ENCODE measurements at places on chromosomes 3 and 15.

- no peak for DNase-seq
Measured at GRCh38 chr3:105166893-105167292, 199.8 kb upstream of the ALCAM start.

- no peak for DNase-seq
Measured at GRCh38 chr15:79820820-79821219, 76.0 kb downstream of the MTHFS start.

DNA sequence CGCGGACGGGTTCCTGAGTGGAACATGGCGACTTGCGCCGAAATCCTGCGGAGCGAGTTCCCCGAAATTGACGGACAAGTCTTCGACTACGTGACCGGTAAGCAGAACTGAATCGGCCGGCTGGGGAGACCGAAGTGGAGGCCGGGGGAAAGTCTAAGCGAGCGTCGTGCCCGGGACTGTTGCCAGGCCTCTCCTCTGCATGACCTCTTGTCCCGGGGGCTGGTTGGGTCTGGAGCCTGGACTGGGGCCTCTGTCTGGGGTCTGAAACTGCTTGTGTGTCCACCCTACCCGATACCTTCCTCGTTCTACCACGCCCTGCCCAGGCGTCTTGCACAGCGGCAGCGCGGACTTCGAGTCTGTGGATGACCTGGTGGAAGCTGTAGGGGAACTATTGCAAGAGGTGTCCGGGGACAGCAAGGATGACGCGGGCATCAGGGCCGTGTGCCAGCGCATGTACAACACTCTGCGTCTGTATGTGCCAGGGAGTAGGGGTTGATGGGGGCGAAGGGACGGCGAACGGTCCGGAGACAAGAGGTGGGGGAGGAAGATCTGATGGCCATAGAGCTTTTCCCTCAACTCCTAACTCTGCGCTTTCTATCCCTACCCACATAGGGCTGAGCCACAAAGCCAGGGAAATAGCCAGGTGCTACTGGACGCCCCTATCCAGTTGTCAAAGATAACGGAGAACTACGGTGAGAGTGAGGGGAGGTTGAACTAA lies at the start of gene ABCF3:
ABCF3 (plus strand) TSS at position 16 of the 718 bp plus-strand sequence; CDS start at position 25, 9 bp downstream.
- no peak for DNase-seq

DNA sequence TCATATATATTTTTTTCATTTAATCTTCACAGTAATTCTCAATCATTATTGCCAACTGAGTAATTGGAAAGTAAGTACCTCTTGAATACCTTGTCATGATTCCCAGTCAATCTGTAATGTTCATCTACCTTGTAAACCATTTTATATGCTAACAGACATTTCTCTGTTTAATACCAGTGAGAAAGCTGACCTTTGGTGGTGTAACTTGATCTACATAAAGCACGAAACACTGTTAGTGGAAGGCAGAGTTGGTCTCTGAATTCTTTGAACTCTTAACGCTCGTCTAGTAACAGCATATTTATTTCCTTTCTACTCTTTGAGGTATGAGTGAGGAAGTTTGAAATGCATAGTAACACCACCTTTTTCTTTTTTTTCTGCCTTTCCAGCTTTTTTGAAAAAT lies 59.5 kb downstream of the SLC25A26 start:
- DNase-seq = no peak

DNA sequence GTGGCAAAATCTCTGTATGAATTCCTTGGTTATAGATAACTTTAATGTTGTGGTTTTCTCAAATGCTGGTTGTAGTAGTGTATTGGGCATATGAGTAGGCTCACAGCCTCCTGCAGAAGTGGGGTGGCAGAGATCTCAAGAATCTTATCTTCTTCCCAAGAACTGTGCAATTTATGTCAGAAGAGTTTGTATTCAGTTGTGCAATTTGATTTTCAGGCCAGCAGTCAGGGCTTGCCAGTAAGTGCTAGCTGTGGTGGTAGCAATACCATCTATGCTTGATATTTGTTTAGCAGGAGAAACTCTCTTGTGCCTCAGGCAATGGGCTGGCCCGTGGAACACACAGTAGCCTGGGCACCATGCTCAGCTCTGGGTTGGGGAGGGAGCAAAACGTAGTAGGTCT lies 58.4 kb upstream of the GOLIM4 start:
- DNase-seq = peak; percentile 1

GRCh38 chr3:120642368-120642948 lies 39.6 kb downstream of the HGD start:
- peak; percentile 58 for DNase-seq

- DNase-seq = no peak
Measured at GRCh38 chr15:90270502-90271150, 5.2 kb downstream of the NGRN start.

DNA sequence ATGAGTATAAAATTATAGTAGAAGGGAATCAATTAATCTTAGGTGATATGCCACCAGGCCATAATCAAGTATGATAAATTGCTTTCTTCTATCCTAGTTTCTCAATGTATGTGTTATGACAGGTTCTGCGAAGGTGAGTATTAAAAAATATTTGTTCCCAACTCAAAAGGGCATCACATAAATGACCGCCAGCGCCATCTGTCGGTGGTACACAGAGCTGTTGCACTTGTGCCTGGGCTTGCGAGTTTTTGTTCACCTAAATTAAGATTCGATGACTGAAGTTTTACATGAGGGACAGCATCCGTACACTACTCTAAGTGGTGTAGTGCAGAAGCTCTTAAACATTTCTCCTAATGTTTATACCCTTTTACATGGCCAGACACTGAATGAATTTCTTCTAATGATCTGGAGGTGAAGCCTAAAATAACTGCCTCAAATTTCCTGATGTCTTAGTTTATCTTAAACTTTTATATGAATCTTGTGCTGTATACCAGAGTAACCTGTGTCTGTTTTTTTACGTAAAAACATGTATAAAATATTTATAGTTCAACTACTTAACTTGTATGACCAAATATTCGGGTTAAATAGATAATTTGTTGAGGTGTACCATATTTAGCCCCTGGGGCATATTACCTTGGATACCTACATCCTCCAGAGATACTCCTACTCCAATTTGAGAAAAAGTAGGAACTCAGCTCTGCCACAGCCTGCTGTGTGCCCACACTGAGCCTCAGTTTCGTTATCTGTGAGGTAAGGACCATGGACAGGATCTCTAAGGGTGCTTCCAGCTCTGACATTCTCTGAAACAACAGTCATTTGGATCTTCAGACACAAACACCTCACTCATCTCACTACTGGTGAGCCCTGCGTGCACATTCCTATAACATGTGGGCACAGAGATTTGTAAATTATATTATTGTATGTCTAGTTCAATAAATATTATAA lies 365.6 kb downstream of the MAGI1 start:
- peak; percentile 2 for DNase-seq

- DNase-seq = no peak
Measured at GRCh38 chr15:63067306-63067705, 24.8 kb downstream of the TPM1 start.

- no peak for DNase-seq
Measured at GRCh38 chr3:118949113-118949760, 85.4 kb downstream of the IGSF11 start.

- DNase-seq = no peak
Measured at GRCh38 chr15:81080996-81081395, 53.1 kb upstream of the CFAP161 start.

DNA sequence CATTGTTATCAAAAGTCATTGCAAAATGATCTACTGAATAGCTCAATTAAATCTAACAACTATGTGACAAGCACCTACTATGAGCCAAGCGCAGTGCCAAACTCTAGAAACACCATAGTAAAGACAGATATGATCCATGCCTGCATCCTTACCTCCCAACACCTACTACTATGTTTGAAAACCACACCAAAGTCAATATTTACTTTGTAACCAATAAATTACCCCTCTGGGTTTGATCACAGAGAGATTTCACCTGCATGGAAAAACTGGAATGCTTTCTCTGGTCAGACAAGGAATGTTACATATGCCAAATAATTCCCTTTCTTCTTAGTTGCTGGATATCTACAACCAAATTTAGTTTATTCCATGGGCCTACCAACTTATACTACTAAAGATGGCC lies 422.2 kb downstream of the FHIT start:
- no peak for DNase-seq

- peak; percentile 82 for DNase-seq
Measured at GRCh38 chr3:155664925-155665695, 79.8 kb downstream of the PLCH1 start.

- no peak for DNase-seq
Measured at GRCh38 chr3:38606561-38606960, 42.9 kb downstream of the SCN5A start.

GRCh38 chr3:108806316-108806715 lies 16.3 kb upstream of the TRAT1 start:
- no peak for DNase-seq

DNA sequence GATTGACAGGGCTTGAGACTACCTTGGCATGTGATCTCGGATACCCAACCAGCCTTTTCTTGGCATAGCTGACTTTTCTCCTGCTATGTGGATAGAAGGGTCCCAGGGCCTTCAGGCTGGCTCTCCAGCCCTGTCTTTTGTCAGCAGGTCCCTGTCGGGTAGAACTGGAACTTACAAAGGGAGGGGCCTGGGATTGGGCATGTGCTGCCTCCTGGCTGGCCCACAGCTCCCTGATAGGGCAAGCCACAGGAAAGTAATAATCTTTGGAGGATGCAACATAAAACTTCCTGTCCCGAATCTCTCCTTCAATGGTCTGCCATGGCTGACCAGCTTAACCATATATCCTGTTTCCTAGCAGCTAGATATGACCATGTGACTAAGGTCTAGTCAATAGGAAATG lies 89.1 kb downstream of the ABHD5 start:
- DNase-seq = no peak

- DNase-seq = no peak
Measured at GRCh38 chr15:87500240-87500639, 756.3 kb downstream of the NTRK3 start.

DNA sequence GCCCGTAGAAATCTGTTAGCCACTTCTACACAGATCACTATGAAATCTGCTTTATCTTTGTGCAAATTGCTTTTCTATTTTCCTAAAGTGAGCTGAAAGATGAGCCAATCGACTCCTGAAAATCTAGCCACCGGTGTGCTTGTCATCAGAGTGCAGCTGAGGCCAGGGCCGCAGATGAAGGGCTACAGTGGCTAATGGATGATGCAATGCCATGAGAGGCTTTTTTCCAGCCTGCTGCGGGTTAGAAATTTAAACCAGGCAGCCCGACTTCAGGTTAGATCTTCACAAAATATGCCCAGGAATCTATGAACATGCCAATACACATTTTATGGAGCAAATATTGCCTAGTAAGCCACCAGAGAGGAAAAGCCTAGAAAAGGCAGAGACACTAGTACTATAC lies 948.2 kb upstream of the CFAP20DC start:
- DNase-seq = no peak

GRCh38 chr3:51722362-51722761 lies 15.5 kb downstream of the GRM2 start:
- no peak for DNase-seq

DNA sequence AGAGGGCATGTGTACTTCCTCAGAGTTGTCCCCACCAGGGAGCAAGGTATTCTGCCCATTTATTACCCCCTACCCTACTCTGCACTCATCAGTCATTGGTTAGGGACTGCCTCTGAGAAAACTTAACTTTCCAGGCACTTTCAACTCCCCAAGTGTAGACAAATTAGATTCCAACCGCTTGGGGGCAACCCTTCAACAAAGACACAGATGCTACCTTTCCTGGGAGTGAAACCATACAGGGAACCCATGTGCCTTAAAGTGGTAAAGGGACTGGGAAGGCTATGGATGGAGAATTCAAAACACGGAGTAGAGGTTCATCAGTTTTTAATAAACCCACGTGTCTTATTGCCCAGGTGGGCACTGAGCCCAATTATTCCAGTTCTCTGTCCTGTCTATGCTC lies 19.4 kb upstream of the UBE2E2 start:
- DNase-seq = no peak

- no peak for DNase-seq
Measured at GRCh38 chr15:29044503-29044901, 158.7 kb downstream of the APBA2 start.

DNA sequence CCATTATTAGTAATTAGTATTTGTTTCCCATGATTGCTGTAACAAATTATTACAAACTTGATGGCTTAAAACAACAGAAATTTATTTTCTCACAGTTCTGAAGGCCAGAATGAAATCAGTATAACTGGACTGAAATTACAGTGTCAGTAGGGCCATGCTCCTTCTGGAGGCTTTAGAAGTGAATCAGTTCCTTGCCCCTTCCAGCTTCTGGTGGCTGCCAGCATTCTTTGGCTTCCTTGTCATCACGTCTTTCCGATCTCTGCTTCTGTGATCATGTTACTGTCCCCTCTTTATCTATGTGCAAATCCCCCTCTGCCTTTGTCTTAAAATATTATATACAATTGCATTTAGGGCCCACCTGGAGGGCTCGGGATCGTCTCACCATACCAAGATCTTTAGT lies 92.0 kb downstream of the FOXB1 start:
- DNase-seq = peak; percentile 45

GRCh38 chr15:52337198-52337853 lies 41.7 kb upstream of the MYO5C start:
- peak; percentile 75 for DNase-seq

GRCh38 chr3:69422751-69423150 lies 36.9 kb upstream of the FRMD4B start:
- peak; percentile 23 for DNase-seq

DNA sequence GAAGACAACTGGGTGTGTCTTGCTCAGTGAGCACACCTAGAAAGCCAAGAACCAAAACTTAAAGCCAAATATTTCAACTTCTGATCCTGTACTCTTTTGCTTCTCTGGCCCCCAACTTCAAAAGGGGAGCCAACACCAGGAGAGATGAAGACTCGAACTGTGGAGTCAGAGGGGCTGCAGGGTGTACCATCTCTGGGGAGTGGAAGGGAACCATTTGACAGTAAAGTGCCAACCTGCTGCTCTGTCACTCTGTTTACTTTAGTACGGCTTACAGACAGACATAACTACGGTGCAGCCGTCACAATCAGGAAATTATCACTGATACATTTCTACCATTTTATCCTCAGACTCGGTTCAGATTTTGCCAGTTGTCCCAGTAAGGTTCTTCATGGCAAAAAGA lies 1.6 kb downstream of the FBXO22 start:
- no peak for DNase-seq

DNA sequence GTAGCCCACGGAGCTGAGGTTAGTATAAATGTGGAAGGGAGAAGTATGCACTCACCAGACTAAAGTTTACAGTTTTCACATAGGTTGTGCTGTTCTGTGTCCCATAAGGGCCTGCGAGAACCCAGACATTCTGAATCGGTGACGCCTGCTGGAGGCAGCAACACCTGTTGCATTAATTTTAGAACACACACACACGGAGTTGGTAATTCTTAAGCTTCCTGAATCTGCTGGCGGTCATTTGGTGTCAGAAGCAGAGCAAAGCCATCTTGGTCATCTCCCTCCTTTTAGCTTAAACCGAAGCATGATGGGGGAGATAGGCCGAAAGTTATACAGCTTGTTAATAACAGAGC lies 41.1 kb upstream of the AP3B2 start:
- no peak for DNase-seq

DNA sequence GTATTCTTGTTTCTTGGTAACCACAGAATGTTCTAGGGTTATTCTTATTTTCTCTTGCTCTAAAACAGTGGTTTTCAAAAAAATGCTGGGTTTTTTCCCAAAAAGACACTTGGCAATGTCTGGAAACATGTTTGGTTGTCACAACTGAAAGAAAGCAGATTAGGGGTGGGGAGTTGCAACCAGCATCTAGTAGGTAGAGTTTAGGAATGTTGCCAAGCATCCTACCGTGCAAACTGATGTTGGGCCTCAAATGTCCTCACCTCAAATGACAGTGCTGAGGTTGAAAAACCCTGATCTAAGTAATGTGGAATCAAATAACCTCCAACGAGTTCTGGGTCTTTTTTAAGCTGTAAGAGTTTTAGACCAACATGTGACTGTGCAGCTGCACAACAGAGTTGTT lies 270.5 kb upstream of the STT3B start:
- no peak for DNase-seq
